ENCODE measurements at places on chromosomes 5 and 9.

DNA sequence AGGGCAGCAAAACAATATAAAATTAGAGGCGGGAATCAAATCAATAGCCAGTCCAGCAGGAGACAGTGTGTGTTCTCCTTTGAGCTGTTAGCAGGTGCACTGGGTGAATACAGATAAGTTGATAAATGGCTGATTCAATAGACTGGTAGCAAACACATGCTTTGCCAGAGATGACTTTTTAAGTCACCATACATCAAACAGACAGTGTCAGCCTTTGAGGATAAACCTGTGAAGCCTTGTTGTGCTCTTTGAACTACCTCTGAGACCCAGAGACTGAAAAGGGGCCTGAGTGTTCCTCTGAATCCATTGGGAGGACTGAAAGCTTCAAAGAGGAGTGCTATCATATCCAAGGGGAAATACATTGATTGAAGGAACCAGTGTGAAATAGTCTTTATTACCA, 301.9 kb downstream of the RASEF start:
- DNase-seq: no peak

DNA sequence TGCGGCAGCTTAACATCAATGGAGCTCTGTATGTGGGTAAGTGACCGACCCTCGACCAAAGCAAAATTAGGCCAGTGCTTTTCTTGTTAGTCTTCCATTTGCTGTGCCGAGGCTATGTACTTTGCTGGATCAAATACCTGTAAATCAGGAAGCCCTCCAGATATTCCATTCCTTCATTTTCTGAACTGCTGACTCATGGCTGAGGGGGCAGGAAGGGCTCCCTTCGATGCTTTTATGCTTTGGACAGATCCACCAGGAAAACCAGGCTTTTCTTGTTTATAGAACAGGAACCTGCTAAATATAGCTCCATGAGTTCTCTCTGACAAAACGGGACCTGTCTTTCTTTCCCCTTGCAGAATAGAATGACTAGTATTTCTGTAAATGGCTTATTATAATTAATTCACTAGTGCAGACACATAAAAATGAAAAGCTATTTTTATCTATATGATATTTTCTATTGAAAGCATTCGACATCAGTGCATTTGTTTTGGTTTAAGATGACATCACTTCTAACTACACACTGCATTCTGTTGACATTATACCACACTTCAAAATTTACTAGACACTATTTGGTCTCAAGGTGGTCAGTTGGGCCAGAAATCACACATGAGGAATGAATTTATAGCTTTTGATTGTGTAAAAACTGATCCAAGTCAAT, 93.3 kb downstream of the LIFR start:
- no peak for DNase-seq

- DNase-seq: no peak
Measured at GRCh38 chr9:134459164-134459563, 132.9 kb downstream of the RXRA start.

DNA sequence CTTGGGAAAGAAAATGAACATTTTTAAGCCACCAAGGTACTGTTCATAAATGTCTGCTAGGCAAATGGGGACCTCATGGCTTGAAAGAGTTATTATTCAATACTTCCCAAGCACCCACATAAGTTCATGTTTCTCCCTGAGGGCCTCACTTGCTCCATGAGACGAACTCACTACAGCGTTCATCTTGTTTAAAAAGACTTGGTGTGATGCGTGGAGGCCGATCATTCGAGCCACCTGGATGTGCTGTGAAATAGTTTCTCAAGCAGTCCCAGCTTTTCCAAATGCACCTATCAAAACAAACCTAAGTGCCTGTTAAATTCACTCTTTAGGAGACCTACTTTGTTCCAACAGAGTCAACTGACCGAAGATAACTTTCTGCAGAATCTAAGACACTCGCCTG, 103.2 kb downstream of the LHFPL2 start:
- DNase-seq: no peak

GRCh38 chr9:80994892-80995291, 694.5 kb downstream of the TLE1 start:
- DNase-seq: no peak

DNA sequence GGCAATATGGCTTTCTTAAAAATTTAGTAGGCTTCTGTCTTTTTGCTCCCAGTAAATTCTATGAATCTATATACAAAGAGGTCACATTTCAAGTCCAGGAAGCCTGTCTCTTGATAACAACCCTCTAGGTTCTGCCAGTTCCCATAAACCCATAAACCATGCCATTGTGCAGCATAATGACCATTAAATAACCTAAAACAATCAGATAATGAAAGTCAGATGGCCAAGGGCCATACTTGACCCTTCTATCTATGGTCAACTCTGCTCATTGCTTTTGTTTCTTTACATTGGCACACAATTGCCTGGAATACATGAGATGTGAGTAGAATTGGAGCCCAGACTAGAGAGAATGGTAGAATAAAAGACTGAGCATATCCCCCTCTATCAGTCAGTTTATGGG, 305.4 kb upstream of the KIF2A start:
- DNase-seq: no peak

DNA sequence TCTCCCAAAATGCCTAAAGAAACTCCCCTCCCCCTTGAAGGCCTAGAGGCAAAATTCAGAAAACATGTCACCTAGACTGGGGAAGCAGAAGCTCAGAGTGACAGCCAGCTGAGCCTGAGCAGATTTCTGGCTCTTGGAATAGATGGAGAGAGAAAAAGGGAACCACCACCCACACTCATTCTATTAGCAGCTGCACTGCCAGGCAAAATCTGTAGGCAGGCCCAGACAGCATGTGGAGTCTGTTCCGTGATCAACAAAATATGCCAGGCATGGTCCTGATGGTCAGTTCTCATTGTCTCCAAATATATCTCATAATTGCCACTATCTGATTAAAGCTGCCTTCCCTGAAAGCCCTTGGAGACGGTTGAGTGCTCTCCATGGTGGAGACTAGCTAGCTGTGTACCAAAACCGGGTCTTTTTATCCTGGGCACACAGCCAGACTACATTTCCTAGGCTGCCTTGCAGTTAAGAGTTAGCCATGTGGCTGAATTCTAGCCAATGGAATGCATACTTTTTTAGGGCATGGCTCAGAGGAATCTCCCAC, 131.7 kb upstream of the GPR151 start:
- DNase-seq: no peak

GRCh38 chr9:95060916-95061315, 256.6 kb downstream of the FANCC start:
- DNase-seq: no peak

GRCh38 chr5:156051972-156052371, 275.0 kb upstream of the SGCD start:
- no peak for DNase-seq

- DNase-seq: no peak
Measured at GRCh38 chr5:33343676-33344327, 97.0 kb upstream of the TARS1 start.

DNA sequence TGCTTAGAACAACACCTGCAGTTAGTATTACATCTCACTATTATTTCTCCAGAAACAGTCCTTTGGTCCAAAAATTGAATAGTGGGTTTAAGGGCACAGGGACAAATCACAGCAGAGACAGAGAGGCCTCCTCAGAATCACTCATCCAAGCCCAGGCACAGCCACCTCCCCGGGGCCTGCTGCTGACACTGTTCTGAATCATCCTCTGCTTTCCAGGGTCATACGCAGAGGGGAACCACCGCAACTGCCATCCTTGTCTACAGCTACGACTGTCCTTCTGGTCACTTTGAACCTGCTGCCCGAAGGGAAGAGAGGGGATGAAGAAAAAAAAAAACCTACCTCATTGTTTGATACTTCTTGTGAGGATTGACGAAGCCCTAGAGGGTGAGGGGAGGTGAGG, 35.3 kb upstream of the MAN2A1 start:
- DNase-seq: no peak

- DNase-seq: no peak
Measured at GRCh38 chr5:17436761-17437221, 61.2 kb upstream of the TAF11L2 start.

DNA sequence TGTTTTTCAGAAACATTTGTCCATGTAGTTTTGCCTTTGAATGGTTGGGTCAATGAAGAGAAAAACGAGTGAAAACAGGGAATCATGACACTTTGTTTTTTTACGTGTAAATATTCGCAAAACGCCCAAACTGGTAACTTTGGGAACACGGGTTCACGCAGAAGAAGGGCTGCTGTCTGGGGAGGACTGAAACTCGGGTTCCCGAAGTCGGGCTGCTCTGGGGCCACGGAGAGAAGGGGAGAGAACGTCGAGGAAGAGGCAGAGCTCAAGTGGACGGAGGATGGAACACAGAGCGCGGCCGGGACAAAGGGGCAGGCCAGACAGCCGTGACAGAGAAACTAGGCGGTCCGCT, 478 bp upstream of the SETD9 start:
- peak; percentile 81 for DNase-seq

DNA sequence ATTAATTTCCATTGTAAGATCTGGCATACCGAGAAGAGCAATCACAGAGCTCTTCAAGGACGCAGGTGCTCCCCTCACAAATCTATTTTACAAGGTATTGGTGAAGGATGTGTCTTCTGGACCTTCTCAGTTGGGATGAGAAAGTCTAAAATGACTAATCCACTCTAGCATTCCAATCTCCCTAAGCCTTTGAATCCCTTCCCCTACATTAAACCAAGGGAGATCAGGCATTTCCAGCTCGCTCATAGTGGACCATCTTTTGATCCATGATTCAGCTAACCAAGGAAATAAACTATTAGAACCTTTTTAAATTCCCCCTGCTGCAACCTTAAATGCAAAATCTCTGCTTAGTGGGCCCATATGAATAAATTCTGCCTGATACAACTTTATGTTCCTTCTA, 95.9 kb upstream of the FBN2 start:
- no peak for DNase-seq

- DNase-seq: no peak
Measured at GRCh38 chr5:156913719-156914370, 49.2 kb downstream of the TIMD4 start.

- no peak for DNase-seq
Measured at GRCh38 chr5:25539536-25539935, 894.8 kb upstream of the CDH10 start.

- no peak for DNase-seq
Measured at GRCh38 chr5:99349787-99350186, 421.0 kb upstream of the CHD1 start.

GRCh38 chr5:134837530-134838181, 8.1 kb upstream of the C5orf24 start:
- peak; percentile 32 for DNase-seq

GRCh38 chr5:88808153-88808552, 74.8 kb downstream of the MEF2C start:
- DNase-seq: no peak

GRCh38 chr5:69498384-69498783, 5.8 kb downstream of the OCLN start:
- no peak for DNase-seq

DNA sequence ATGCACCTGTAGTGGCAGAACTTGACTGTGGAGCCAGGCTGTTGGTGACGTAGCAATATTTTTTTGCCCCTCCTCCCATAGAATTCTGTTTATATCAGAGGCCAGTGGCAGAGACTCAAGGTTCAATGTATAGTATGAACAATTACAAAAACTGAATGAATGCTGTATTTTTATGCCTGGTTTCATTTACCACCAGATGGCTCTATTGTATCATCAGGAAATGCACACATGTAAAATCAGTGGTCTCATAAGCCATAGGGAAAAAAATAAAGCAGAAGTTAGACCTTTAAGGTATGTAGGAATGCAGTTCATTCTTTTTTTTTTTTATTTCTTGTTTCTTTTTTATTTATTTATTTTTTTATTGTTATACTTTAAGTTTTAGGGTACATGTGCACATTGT, 43.6 kb downstream of the CCDC192 start:
- DNase-seq: no peak

DNA sequence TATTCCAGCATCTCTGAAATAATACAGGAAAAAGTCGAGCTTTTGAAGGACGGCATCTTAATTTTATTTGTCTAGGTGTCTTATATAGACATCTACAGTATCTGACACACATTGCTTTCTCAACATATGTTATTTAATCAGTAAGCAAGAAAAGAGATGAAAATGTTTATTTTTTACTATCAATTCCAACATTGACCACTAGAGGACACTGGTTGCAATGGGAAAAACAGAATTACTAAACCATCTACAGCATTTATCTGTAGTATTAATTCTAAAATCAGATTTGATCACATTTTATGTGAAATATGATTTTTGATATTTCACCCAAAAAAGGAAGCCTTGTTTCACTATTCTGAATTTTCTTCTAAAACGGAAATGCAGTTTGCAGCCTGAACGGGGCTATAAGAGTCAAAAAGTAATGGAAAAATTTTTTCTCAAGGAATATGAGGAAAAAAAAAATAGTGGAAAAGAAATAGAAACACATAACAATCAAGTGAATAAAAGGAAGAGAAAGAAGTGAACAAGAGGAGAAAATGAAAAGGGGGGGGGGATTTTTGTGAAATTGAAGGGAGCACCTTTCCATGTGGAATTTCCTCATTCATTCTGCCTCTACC, 98.6 kb downstream of the OSTF1 start:
- DNase-seq: no peak

GRCh38 chr5:14665101-14665822, 744 bp downstream of the OTULIN start:
- peak; percentile 61 for DNase-seq

- DNase-seq: no peak
Measured at GRCh38 chr5:159412284-159413046, 82.2 kb upstream of the IL12B start.

GRCh38 chr5:99059685-99060084, 130.9 kb upstream of the CHD1 start:
- no peak for DNase-seq

DNA sequence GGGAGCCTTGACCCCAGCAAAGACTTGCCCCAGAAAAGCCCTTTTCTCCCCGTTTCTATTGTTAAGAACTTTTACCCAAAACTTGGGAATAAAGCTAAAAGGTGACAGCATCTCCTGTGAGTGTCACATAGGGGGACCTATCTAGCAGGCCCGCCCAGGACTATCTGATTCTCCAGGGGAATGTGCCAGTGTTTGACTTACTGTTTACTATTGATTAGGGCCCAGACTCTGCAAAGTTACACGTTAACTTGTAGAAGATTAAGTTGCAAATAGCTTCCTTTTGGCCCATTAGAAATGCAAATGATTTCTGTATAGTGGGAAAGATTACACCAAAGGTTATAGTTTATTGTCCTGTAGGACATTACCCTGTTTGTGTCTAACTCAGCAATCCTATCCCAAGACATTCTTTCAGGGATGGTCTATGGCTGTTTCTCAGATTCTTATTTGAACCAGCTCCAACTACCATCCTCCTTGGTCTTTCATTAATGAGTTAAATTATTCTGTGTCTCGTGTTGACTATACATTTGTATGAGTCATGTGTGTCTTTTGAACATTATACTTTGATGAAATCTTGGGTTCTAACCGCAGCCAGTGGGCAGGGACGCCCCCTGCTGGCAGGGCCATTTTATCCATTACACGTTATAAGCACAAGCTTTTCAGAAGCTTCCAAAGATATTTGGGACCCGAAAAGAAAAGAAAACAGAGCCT, 60.7 kb downstream of the HRH2 start:
- peak; percentile 84 for DNase-seq
